ENCODE measurements at places on chromosomes 2 and 18.

GRCh38 chr2:208006833-208007232 lies 18.5 kb downstream of the PLEKHM3 start:
- no peak for DNase-seq

- DNase-seq, result no peak
Measured at GRCh38 chr2:147485210-147485851, 359.5 kb upstream of the ACVR2A start.

GRCh38 chr18:78792094-78792493 lies 187.5 kb upstream of the SALL3 start:
- no peak for DNase-seq

- DNase-seq, result no peak
Measured at GRCh38 chr18:8962192-8962779, 140.2 kb upstream of the NDUFV2 start.

- DNase-seq, result no peak
Measured at GRCh38 chr2:107729440-107729839, 97.3 kb upstream of the RGPD4 start.

DNA sequence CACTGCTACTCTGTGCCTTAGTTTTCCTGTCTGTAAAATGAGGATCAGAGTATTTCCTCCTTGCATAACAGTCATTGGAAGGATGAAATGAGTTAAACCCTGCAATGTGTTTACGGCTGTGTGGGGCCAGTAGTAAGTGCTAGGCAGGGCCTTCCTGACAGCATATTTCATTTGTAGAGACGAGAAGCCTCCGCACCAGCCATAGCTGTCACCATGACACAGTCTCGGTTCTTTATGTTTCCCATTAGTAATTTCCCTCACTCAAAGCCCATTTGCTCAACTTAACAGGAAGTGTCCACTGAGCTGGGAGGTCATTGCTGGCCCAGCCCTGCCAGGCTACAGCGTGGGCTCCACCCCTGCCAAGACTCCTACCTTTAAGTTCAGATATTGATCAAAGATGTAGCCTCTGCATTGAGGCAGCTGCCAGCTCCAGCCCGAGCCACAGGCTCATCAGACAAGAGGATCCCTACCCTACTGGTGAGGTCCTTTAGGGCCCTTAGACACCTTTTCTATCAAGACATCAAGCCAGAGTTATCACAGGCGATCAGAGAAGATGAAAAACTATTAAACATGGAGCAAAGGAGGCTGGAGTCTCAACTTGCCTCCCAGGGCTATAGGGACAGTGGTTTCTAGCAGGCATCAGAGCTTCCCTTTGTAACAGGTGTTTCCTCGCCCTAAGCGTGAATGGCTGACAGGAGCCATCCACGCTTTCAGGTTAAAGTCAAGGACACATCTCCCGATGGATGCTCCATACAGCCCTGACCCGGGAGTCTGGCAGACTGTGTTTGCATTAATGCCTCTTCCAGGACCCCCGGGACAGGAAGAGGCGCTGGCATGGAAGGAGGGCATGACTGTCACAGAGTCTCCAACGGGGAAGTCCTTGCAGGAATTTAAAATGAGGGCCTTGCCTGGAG lies 251.7 kb downstream of the NDUFA10 start:
- DNase-seq, result no peak

DNA sequence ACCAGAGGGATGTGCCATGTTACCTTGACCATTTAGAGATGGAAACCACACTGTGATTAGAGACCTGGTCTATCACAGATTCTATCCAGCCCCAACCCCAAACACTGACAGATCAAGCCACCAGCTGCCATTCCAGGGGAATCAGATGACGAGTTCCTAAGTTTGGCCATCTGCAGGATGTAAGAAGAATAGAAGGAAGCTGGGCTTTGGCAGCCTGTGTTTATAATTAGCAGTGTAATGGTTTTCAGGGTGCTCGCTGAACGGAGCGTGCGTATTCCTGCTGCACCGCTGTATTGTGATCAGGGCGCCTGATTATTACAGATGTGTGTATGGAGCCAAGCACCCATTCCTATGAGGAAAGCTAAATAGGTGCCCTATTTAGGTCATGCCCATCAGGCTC lies 138.1 kb downstream of the LRRC30 start:
- DNase-seq, result no peak

DNA sequence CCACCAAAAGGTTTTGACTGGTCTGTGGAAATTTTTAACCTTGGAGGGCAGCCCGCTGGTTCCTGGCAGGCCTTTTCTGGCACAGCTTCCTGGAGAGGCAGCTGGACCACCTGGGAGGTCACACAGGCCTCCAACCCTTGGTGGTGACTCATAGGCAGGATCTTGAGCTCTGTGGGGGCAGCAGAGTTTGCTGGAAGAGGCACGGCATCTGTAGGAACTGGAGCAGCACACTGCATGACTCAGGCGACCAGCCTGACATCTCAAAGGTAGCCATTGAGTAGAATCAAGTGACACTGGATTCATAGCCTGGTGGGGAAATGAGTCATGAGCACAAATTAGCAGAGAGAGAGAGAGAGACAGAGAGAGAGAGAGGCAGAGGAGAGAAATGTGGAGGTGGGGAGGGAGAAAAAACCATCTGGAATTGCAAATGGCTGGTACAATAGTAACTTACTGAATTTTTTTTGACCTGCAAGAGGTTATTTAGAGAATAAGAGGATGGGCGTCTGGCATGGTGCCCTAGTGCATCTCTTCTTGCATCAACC lies 57.4 kb downstream of the TRPM8 start:
- DNase-seq, result no peak

- DNase-seq, result no peak
Measured at GRCh38 chr2:137420744-137421143, 543.5 kb upstream of the HNMT start.

DNA sequence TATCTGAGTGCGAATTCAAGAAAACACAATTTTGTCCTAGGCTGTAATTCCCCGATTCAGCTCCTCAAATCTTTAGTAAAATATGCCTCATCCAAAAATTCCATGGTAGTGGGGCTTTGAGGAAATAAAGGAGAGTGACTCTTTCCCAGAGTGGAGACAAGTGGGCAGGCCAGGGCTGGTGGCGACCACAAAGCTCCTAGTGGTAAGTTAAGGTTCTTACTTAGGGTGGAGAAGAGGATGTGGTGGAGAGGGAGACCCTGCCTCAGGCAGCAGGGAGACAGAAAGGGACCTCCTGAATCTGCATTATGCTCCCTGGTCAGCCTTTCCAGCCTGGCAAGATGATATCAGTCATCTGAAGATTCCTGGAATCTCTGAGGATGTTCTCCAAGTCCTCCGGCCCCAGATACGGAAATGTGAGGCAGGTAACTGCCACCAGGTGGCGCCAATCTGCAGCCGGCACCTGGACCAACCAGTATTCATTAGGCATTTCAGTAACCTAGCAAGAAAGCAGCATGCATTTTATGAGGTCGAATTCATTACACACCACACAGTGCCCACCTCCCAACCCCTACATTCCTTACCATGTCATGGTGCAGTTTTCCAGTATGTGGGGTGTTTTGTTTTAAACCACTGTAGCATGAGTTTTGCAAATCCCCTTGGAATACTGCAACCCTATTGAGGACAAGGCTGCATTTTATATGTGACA lies 106.4 kb downstream of the POLE4 start:
- peak; percentile 12 for DNase-seq

DNA sequence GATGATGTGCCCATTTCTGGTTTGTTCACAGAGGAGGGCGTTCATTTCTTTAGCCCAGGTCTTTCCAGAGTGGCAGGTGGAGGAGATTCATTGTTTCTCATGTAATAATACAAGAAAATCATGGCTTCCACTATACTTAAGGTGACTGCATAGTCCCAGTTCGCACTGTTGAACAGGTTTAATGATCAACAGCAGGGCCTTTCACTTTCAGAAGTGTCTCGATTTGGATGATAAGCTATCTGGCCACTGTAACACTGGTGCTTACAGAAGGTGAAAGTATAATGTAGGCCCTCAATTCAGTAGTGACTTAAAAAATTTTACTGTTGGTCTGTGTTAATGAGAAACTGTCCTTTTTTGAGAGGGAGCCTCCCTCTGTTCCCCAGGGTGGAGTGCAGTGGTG lies 1.4 kb downstream of the RMC1 start:
- DNase-seq, result peak; percentile 16

DNA sequence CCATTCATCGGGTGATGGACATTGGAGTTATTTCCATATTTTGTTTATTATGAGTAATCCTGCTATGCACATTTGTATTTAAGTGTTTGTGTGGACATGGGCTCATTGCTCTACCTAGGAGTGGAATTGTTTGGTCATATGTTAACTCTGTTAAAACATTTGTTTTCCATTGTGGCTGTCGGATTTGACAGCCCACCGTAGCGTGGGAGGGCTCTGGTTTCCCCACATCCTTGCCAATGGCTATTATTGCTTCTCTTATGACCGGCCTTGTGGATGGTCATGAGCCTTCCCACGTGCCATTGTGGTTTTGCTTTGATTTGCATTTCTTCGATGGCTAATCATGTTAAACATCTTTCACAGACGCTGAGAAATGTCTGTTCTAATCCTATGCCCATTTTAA lies 92.0 kb downstream of the ZNF236 start:
- DNase-seq, result no peak

DNA sequence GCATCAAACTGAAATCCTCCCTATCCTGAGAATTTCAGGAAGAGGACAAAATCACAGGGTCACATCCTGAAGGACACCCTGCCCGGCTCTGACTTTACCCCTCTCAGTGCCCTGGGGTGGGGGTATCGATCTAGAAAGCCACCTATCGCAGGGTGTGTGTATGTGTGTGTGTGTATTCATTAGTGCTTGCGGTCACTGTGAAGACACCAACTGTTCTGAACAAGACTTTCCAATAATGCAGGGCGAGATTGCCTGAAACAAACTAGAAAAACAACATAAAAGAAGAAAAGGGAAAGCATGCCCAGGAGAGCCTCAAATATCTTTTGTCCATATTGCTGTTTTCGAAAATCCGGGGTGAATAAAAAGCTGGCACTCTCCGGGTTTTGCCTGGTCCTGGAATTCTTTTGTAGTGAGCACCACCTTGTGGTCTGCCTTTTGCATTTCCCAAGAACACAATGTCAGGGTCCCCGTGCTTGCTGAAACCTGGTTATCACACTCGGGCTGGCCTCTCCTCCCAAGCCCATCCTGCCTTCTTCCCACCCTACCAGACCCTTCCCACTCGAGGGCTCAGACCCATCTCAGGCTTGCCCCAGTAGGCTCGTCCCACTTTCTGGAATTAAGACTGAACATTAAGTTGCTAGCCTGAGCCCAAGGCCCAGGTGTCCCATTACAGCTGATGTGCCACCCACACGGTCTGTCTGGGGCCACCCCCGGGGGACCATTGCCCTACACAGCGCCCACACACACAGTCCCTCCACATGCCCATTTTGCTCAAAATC lies 25.0 kb upstream of the COPS8 start:
- peak; percentile 21 for DNase-seq

DNA sequence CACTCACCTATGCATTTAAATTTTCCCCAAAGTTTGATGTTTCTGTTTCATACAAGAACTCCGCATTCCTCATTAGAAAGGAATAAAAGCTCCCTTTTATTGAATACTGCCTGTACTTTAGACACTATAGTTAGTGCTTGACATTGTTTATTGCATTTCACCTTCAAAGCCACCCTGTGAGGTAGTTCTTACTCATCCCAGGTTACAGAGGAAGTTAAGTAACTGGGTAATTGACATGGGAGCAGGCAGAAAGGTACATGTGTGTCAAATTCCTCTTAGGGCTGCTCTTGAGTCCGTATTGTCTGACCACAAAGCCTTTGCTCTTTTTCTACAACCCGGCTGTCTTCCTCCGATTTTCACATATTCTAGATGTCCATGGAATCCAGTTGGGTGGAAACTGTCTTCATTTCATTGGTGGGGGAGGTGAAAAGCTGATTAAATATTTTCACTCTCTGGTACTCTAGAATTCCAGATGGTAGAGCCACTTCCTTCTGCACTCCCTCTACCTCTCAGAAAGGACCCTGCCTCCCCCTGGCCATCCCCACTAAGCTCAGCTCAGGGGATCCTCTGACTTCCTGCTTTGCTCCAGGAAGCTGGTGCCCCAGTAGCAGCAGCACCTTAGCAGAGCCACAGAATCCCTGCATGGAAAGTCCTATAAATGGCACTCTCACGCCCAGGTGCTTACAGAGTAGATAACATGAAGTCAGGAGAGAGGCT lies 319.2 kb downstream of the LRATD1 start:
- no peak for DNase-seq

- DNase-seq, result no peak
Measured at GRCh38 chr2:144553379-144553778, 33.5 kb upstream of the ZEB2 start.

DNA sequence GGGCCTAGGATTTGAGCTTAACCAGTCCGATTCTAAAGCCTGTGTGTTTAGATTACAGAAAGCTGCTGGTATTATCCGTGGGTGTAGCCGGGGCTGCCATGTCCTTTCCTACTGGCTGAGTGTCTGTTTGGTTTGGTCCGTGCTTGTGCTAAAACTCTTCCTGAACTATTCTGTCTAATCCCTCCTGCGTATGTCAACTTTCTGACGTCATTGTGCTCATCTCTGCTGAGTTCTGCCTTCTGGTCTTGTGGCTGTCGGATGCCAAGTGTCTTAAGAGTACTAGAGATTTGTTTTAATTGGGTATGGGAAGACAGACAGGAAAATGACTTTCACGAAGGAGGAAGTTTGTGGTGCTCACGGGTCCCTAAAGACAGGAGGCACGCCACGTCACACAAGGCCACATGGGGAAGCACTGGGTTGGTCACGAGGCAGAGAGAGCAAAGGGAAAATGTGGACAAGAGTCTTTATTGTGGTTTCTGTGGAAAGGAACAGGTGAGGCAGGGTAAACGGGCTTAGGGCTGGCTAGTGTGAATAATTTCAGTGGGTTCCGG lies 31.8 kb upstream of the NTSR2 start:
- peak; percentile 17 for DNase-seq

GRCh38 chr18:24011123-24011917 lies 3.2 kb upstream of the TTC39C start:
- peak; percentile 76 for DNase-seq

GRCh38 chr2:158131919-158132566 lies 30.4 kb downstream of the UPP2 start:
- DNase-seq, result no peak

DNA sequence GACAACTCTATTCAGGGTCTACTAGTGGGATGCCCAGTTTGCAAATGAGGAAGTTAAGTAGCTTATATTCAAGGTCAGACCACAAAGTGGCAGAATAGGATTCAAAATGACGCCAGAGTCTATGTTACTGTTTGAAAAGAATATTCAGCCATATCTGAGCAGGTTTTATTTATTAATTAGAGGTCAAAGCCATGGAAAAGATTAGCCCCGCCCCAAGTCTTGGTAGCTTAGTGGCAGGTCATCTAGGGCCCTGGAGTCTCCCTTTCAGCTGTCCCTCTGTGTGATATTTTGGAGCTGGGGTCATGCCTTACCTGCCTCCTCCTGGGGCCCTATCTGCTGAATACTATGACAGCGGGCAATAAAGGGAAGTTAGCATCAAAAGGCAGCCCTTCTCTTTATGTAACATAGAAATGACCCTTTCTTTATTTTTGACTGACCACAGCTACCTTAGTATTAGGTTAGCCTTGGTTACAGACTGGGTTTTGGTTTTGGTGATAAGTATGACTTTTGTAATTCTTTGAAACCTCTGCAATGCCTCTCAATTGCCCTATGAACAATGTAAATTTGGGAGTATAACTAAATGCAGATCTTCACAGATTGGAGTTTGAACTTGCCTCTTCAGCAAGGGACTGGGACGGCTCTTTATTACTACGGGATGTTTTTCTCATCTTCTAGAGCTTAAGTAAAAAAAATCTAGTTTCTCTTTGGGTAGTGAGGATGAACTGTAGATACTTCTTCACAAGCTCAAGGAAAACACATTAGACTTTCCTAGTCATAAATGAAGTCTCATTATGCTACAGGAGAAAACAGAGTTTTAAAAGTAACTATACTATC lies 153.0 kb upstream of the ITGA4 start:
- DNase-seq, result no peak

GRCh38 chr2:142946941-142947340 lies 69.5 kb downstream of the KYNU start:
- DNase-seq, result no peak
